ENCODE measurements at places on chromosomes 13 and 19.

DNA sequence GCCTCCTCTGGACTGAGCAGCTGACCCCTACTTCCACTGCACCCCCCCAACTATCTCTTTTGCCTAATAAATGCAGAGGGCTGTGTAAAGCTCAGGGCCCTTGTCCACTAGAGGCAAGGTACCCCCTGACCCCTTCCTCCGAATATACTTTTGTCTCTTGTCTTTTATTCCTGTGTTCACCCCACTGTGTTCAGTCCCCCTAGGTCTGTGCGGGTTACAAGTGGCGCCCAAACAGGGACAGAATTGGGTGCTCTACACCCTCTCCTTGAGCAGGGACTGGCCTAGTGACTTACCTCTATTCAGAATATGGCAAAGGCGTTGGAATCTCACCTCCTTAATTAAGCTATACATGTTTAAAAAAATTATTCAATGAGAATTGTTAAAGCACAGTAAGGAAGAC, 15.0 kb downstream of the ZNF350 start:
- no peak for DNase-seq

GRCh38 chr13:46022481-46022880, 30.1 kb downstream of the ZC3H13 start:
- no peak for DNase-seq

- no peak for DNase-seq
Measured at GRCh38 chr19:37304190-37304883, 66.6 kb upstream of the ZNF527 start.

DNA sequence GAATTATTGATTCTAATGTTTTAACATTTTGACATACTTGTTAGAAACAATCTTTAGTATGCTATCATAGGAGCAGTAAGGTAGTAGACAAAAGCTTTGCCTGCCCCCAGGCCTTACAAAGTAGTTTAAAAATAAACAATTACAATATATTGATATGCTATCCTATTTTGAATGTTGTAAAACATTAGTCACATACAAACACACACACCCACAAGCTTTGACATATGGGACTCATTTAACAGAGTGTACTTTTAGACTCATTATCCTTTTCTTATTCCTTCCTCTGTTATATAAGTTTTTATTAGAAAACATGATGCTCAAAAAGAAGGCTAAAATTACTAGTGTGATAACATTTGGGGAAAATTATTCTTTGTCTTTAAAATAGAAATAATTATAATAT, 33.5 kb downstream of the UCHL3 start:
- DNase-seq: no peak

DNA sequence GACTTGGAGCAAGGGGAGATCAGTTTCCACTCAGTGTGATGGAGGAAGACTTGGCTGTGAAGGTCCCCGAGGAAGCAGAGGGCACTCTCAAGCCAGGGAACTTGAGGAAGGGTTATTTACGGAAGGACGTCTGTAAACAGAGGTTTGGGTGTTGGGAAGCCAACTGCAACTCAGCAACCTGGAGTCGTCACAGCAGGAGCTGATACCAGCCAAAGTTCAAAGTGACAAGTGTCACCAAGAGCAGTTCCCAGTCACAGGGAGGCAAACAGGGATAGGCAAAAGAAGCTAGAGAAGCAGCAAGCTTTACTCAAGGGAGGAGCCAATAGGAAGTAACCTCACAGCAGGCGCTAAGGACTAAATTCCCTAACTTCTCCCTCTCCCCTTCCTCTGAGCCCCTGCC, 205.5 kb downstream of the EFNB2 start:
- DNase-seq: no peak

DNA sequence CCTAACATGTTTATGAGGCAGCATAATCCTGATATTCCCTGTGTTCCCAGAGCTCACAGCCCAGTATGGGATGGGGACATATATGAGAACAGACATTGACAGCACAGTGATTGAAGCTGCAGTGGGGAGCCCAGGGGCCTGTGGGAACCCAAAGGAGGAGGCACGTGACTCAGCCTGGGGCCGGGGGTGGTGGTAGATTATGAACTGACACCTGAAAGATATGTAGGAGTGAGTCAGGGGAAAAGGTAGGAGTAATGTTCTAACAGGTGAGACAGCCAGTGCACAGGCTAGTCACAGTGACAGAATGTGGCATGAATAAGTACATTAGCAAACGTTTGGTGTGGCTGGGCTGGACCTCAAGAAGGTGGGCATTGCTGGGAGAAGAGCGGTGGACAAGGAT, 29.0 kb downstream of the CKM start:
- DNase-seq: no peak

- no peak for DNase-seq
Measured at GRCh38 chr13:51974482-51974881, 36.8 kb downstream of the ATP7B start.

DNA sequence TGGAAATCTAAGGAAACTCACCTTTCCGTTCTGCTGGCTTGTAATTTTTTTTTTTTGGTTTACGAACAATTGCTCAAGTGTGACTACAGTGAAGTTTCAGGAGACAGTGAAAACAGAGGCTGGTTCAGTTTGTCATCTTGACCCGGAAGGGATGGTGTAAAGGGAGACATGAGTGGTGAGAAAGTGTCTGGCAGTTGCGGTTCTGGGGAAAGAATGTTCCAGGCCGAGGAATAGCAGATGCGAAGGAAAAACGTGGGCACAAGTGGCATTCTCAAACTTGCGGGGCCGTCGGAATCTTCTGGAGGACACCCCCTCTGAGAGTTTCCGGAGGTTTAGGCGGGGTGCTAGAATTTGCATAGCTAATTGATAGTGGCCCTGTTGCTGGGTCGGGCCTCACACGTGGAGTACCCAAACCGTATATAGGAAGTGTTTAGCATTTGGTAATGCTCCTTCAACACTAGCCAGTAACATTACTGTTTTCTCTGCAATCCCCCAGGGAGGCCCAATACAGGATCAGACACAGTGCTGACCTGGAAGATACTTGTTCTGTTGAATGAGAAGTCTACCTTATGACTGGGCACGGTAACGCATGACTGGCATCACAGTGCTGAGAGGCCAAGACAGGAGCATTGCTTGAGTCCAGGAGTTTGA, 2.8 kb upstream of the TNFSF9 start:
- DNase-seq: no peak

DNA sequence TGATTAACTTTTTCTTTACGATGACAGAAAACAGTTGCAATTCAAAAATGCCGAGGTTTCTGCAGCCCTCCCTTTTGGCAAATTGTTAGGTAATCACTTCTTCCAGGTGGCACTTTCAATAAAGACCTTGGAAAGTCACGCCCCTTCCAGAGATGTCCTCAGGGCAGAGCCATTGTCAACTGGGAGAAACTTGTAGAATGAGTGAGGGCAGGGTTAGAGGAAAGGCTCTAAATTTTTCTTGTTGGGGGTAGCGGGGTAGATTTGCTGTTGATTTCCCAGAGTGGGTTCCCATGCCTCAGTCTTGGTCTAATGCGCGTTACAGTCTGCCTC, 421.1 kb downstream of the FGF9 start:
- DNase-seq: no peak

DNA sequence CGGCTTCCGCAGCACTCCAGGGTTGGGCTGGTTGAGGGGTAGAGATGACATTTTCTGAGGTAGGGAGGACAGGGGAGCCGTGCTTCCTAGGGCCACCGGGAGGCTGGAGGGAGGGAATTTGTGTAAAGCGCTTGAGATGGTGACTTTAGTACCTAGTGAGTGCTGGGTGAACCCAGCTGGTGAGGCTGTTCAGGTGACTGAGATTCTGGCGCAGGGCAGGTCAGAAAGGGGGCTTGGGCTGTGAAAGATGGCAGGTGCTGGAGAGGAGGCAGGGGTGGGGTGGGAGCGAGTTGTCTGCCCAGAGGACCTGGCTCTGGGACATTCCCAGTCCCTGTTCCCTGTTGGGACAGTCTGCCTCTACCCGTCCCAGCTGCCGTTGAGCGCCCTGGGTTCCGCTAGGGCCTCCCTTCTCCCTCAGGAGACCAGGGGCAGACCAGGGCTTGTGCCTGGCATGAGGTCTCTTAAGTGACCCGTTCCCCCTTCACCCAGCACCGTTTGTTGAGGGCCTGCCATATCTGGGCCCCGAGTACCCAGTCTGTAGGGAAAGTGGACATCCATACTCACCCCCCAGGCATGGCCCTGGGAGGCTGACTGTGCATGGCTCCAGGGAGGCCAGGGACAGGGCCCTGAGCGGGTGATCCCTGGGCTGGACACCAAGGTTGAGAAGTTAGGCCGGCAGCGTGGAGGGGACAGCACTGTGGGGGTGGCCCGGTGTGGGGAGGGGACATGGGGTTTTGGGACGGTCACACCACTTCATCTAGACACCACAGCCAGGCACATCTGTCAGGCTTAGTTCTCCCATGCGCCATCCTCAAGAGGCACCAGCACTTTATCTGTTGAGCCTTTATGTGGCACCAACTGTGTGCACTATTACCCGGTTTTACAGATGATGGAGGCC, 5.0 kb downstream of the PTOV1 start:
- no peak for DNase-seq

DNA sequence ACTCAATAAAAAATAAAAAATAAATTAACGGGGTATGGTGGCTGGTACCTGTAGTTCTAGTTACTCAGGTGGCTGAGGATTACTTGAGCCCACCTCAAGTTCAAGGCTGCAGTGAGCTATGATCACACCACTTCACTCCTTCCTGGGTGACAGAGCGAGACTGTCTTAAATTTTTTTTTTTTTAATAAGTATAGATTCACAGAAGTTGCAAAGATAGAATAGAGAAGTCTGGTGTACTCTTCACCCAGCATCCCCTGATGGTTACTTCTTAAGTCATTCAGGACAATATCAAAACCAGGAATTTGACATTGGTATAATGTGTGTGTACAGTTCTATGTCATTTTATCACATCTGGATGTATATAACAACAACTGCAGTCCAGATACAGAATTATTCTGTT, 7.7 kb upstream of the CD22 start:
- no peak for DNase-seq

DNA sequence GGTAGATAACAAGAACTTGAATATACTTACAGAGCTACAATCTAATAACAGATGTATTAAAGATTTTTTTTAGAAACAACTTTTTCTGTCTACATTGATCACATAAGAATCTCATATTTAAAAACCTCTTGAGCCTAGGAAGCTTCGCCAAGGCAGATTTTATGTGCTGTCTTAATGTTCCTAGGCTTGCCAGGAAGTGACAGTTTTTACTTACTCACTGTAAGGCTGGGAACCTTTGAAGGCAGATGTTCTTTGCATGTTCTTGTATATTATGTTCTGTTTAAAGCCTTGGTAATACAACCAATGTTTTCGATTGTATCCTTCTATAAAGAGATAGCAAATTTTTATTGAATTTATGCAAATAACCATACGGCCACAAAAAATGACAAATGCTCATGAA, 492.7 kb downstream of the GPC5 start:
- no peak for DNase-seq

DNA sequence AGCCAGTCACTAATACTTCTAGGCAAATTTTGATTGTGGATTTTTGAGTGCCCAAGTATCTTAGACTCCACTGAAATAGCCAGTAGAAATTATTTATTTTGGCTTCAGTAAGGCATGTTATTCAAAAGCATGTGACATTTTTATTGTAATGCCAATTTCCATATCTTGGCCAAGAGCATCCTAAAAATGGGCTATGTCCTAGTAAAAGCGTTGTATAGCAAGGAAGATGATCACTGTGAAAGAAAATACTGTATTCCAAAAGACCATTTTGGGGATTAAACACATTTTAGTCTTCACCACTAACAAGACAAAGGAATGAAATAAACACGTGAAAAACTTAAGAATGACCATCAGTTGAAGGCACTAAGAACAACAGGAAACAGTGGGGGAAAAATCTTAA, 149.1 kb downstream of the NUFIP1 start:
- no peak for DNase-seq

GRCh38 chr19:49920624-49921363, 8.2 kb upstream of the ATF5 start:
- no peak for DNase-seq

- DNase-seq: no peak
Measured at GRCh38 chr13:92694047-92694446, 532.6 kb upstream of the GPC6 start.

- DNase-seq: no peak
Measured at GRCh38 chr19:19192910-19193423, 909 bp downstream of the RFXANK start.

DNA sequence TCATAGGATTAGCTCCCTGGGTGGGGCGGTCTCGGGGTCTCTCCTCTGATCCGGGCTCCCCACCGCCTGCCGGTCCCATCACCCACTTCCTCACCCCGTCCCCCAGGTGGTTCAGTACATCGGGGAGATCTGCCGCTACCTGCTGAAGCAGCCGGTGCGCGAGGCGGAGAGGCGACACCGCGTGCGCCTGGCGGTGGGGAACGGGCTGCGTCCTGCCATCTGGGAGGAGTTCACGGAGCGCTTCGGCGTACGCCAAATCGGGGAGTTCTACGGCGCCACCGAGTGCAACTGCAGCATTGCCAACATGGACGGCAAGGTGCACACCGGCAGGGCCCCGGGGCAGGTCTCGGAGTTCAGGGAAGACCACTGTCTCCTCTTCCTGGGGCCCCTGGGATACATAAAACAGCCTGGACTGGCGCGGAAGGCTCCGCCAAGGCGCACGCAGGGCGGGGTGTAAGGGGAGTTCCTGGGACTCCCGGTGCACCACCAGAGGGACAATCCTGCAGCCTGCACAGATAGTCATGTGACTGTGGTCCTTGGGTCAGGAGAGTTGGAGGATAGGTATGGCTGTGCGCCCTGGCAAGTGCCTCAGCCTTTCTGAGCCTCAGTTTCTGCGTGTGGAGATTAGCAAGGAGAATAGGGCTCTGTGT, 14.2 kb upstream of the PGLS start:
- no peak for DNase-seq

- DNase-seq: no peak
Measured at GRCh38 chr19:33507021-33507956, 14.3 kb downstream of the PEPD start.

DNA sequence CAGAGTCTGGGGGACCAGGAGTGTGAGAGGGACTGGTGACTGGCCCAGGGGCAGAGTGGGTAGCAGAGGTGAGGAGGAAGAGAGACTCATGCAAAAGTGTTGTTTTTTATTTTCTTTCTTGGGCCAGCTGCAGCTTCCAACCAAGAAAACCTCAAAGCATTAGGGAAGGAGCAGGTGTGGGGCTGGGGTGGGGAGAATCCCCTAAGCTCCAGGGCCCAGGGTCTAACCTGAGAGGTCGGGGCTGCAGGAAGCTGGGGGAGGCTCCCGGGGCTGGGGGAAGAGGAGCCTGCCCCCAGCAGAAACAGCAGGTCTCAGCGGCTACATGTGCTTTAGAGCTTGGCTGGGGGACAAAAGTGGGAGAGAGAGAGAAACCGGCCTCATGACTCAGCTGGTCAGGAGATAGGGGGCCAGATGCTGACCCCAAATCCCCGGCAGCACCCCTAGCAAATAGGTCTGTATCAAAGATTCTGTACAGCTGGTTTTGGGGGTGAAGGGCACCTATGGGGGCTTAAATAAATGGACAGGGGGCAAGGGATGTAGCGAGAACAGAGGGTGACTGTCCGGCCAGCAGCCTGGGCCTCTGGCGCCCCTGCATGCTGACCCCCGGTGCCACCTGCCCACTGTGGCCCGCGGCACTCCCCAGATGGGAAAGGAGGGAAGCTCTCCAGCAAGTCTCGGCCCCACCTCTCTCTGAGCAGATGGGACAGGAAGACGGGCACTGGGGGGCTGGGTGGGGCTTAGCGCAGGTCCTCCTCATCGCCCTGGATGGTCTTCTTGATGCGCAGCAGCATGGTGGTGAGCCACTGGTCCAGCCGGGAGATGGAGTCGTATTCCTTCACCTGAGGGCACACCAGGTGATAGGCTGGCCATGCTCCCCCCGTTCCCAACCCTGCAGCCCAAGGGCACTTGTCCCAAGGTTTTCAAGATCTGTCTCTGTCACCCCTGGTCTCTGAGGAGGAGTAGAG, 3.8 kb upstream of the KPTN start:
- no peak for DNase-seq

GRCh38 chr13:71851498-71852409, 15.2 kb downstream of the DACH1 start:
- no peak for DNase-seq

- no peak for DNase-seq
Measured at GRCh38 chr13:30647824-30648521, 30.3 kb downstream of the USPL1 start.

Measured in LNCaP clone FGC (cell line).